ENCODE measurements at places on chromosomes 12 and 14. TPM values are rescaled to one million over a fixed set of nuclear protein-coding genes. Genes with fewer than 3 reads are reported as not detected.

ALX1 gene
- total RNA-seq: 1.9 TPM

OAS2 gene
- total RNA-seq: 94.2 TPM

MMAB gene
- total RNA-seq: 17.8 TPM

PTGDR gene
- total RNA-seq: not detected

YAF2 gene
- 29.3 TPM for total RNA-seq

UBE3B gene
- 34.4 TPM for total RNA-seq

TCL1B gene
- total RNA-seq: not detected

TRHDE gene
- total RNA-seq: 0.87 TPM

GUCY2C gene
- total RNA-seq: 0.09 TPM

TOMM20L gene
- not detected for total RNA-seq

FGF23 gene
- not detected for total RNA-seq

KRT73 gene
- total RNA-seq: not detected

ZCRB1 gene
- 50.7 TPM for total RNA-seq

DNA sequence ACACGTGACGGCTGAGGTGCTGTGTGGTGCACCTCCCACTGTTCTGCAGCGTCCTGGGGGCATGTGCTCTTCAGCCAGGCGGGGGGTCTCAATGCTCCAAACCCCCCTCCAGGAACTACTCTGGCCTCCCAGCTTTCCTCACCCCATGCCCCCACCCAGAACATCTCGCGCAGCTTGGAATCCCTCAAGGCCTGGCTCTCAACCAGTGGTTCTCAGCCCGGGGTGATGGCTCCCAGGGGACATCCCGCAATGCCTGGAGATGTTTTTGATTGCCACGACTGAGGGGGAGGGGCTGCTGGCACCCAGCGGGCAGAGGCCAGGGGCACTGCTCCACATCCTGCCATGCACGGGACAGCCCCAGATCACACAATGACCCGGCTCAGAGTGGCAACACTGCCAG lies 78.9 kb upstream of the DICER1 start:
- DNase-seq: no peak

GRCh38 chr12:106178562-106178961 lies 39.8 kb upstream of the NUAK1 start:
- no peak for DNase-seq

GRCh38 chr12:6573001-6573400 lies 4.9 kb upstream of the NOP2 start:
- no peak for DNase-seq

GRCh38 chr12:116261525-116262100 lies 15.9 kb downstream of the MED13L start:
- DNase-seq: no peak

- DNase-seq: peak; percentile 94
Observed at GRCh38 chr12:116222358-116222757, 55.1 kb downstream of the MED13L start.

GRCh38 chr14:67984274-67984673 lies 164.7 kb downstream of the RAD51B start:
- DNase-seq: peak; percentile 21

DNA sequence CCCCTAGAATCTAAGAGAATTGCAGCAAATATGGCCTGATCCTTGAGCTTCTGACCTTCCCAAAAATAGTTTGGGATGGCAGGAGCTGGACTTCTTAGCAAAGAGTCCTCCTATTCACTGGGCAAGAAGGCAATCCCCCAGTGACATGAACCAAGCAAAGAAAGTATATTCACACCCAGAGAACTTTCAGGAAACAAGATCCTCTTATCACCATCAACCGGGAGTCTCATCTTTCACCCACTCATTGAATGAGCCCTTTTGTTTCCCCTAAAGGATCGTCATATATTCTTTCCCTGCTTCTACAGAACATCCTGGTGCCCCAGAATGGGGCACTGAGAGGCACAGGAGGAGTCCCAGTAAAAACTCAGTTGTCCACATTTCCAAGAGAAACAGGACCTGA lies 19.7 kb downstream of the SPTB start:
- no peak for DNase-seq

DNA sequence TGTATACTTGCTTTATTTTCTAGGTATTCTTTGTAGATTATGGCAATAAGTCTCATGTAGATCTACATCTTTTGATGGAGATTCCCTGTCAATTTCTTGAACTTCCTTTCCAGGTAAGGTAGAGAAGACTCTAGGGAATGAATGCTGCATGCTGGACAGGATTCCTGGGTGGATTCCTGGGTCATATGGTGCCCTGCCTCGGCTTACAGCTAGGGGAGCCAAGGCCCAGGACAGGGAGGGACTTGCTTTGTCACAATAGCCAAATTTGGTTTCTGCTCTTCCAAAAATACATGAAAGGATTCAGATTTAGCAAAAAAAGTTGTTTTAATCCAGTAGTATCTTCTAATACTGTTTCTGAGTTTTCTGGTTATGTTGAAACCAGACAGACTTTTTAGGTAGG lies 59.5 kb upstream of the ASPG start:
- no peak for DNase-seq

DNA sequence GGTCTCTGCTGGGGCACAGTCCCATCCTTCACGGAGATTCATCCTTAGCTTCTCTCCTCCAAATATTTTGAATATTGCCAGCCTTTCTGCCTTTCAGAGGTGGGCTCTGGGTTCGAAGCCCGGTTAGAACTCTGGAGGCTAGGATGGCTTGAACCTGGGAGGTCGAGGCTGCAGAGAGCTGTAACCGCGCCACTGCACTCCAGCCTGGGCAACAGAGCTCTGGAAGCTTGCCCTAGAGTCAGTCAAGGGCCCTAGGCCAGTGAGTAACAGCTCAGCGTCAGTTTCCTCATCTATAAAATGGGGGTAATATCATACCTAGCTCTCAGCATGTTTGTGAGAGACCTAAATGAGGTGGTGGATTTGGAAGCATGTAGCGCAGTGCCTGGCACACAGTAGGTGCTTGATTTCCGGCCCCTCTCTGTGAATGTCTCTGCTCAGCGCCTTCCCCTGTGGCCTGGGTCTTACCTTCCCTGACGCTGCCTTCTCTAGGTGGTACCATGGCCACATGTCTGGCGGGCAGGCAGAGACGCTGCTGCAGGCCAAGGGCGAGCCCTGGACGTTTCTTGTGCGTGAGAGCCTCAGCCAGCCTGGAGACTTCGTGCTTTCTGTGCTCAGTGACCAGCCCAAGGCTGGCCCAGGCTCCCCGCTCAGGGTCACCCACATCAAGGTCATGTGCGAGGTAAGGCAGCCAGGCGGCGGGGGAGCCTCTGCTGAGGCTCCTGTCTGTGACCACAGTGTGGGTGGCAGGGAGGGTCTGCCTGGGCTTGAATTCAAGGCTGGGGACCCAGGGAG lies 3.4 kb downstream of the PTPN6 start:
- DNase-seq: no peak

DNA sequence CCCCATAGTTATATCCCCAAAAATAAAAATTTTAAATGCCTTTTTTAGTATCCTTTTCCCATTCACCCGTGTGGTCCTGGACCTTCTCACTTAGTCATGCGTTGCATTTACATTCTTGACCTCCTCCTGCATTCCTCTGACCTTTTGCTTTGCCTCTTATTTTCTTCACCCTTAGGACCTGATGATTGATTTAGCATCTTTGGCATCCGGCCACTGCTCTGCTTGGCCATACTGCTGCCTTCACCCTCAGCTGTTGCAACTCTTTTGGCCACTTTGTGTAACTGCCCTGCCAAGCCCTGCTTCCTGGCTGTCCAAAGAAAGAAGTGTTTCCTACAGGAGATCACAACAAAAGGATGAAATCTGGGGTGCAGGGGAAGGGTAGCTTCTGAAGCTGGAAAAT lies 48.8 kb upstream of the SLC38A4 start:
- no peak for DNase-seq

- no peak for DNase-seq
Observed at GRCh38 chr14:70655110-70655826, 13.6 kb downstream of the TTC9 start.

GRCh38 chr14:99156090-99156425 lies 115.9 kb downstream of the BCL11B start:
- no peak for DNase-seq

DNA sequence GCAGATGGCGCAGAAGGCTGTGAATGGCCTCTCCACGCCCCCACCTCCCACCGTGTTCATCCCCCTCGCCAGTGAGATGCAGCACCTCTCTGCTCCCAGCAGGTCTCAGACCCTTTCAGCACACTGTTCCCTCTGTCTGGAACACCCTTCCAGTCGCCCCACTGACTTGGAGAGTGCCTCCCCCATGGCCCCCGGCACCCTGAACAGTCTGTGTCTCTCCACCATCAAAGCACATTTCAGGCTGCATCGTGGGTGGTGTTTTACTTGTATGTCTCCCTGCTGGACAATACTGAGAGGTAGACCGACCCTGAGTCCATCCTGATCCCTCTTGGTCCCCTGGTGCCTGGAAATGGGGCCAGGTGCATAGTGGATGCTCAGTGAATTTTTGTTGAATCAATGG lies 34.9 kb downstream of the CACNA2D4 start:
- DNase-seq: no peak

DNA sequence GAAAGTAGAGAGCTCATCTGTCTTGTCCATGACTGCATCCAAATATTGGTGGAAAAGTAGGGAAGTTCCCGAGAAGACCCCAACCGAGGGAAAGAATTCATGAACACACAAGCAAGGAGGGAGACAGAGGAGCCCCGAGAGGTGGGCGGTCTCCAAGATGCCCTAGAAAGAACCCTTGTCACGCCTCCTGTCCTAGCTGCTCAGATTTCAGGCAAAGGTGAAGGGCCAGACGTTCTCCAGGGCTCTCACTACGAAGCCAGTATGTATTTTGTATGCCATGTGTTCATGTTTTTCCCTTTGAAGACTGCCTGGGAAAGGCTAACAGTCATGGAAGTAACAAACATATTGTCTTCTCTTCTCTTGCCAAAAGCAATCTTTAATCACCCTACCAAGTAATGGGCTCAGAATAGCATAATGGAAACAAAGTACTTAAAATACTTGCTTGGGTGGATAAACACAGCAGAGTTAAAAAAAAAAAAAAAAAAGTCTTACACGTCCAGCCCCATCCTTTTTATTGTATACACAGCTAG lies 99.2 kb upstream of the TBX3 start:
- DNase-seq: no peak

DNA sequence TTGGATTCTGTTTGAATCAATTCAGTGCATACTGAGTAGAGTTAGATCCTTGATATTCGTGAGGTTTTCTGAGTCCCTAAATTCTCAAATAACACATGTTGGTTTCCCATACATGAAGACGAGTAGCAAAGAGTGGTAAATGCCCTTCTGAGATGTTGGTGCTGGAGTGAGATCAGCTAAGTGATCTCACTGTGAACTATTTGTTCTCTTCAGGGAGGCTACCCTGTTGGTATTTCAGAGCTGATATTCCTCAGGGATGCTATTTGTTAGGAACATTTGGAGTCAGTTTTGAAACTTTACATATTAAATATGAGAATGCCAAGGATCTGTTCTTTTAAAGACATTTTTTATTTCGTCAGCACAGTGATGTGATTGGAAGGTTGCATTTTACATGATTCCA lies 54.7 kb downstream of the SUSD6 start:
- DNase-seq: no peak

DNA sequence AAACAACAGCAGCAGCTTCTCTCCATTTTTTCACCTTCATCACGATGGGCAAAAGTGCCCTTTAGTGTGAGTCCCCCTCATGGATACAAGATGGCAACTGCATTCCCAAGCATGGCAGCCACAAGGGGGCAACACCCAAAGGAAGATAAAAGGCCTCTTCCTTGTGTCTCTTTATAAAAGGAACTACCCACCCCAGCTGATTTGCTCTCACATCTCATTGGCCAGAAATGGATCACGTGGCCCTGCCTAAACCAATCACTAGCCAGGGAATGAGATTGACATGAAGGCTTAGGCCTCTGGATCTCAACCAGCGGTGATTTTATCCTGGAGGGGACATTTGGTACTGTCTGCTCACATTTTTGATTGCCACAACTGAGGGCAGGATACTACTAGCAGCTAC lies 21.9 kb upstream of the IFT81 start:
- DNase-seq: peak; percentile 56

GRCh38 chr12:22413592-22413991 lies 79.1 kb upstream of the ST8SIA1 start:
- no peak for DNase-seq

GRCh38 chr12:104668274-104668718 lies 211.5 kb downstream of the CHST11 start:
- peak; percentile 57 for DNase-seq

All from astrocyte (in vitro differentiated cells and primary cell).